ENCODE measurements at places on chromosomes 12 and 14.

GRCh38 chr12:106245767-106246166 is 2.1 kb downstream of the CKAP4 start:
- peak; percentile 82 for DNase-seq

GRCh38 chr12:62767946-62768345 is 167.0 kb downstream of the PPM1H start:
- DNase-seq = no peak

- no peak for DNase-seq
Measured at GRCh38 chr14:28703482-28703881, 63.1 kb upstream of the FOXG1 start.

DNA sequence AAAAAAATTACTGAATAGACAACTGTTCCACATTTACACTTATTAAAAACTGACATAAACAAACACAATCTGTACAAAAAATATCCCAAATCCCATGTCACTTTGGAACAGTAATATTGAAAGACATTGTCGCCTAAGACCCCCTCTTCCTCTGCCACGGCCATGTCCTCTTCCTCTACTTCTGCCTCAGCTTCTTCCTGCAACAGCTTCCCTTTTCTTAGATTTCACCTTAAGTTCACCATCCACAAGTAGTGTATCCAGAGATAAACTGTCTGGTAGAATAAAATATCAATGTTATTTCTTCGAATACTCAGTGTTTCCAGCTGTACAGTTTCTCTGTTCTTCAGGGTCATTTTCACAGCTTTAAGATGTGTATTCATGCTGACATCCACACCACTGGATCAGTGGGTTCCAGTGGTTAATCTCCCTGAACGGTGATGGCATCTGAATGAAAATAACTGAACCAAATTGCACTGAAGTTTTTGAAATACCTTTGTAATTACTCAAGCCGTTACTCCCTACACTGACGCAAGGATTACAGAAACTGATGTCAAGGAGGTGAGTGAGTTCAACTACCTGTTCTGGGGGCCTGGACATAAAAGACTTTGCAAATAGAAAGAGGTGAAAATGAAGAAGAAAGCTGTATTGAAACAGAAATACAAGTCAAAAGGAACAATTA is 208.5 kb downstream of the C12orf50 start:
- DNase-seq = peak; percentile 88

GRCh38 chr12:84756961-84757360 is 155.6 kb downstream of the SLC6A15 start:
- DNase-seq = peak; percentile 28

GRCh38 chr12:105467710-105468366 is 137.3 kb downstream of the C12orf75 start:
- DNase-seq = no peak

DNA sequence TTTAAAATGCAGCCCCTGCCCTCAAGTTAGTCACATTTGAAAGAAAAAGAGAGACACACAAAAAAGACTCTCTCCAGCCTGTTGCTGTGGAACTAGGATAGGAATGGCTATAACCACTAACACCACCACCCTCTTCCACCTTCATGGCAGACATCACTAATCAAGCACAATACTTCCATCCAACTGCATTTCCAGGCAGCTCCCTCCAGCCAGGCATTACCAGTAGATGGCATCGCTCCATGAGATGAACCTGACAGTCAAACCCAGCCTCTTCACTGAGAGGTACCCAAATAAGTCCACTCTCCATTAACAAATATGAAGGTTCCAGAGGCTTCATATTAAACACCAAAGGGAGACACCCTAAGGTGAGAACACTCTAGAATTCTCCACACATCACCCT is 24.4 kb downstream of the SLC8B1 start:
- DNase-seq = no peak

DNA sequence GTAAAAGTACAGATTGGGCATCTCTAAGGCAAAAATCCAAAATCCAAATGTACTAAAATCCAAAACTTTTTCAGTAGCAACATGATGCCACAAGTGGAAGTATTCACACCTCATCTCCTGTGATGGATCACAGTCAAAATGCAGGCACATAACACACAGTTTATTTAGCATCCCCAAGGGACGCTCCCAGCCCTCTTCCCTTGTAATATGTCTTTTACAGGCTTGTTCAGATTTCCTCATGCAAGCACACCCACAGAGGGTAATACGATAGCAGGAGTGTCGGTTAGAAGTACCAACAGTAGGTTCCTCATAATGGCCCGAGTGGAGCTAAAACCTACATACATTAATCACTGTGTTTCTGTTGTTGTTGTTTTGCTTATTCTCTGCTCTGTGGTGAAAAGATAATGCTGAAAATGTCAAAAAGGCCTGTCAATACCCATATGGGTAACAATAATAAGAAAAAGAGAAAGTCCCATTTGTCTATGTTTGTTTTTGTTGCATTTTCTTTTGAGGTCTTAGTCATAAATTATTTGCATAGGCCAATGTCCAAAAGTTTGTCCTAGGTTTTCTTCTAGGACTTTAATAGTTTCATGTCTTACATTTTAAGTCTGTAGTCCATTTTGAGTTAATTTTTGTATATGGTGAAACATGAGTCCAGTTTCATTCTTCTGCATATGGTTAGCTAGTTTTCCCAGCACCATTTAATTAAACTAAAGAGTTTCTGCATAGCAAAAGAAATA is 133.1 kb downstream of the LRIG3 start:
- no peak for DNase-seq

Measured in foreskin keratinocyte (primary cell).